ENCODE measurements at places on chromosomes 11 and 22.

DNA sequence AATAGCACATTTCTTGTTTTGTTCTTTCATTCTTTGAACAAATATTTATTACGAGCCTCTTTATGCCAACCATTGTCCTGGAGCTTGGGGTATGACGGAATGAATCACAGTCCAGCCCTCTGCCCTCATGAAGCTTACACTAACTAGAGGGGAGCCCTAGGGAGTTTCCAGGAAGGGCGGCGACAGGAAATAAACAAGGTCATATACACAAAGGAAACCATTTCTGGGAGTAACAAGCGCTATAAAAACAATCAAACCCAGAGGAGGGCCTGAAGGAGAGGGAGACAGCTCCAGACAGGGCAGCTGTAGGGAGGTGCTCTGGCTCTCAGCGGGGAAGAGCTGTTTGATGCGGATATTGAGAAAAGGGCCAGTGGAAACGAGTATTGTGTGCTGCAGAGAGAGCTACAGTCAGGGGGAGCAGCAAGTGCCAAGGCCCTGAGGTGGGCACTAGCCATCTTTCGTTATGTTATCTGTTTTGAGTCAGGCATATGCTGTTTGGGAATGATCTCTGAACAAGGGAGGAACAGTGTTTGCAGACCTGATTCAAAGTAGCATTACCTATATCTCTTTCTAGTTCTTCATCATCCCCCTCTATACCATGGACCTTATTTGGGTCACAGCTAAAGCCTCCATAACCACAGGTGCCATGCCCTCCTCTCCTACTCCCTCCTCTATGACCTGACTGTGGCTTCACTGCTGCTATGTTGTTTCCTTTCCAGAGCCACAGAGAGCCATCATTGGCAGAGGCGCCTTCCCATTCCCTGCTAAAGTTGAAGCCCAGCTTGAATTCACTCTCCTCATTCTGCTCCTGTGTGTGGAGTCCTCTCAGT is 15.3 kb upstream of the ZBTB16 start:
- no peak for DNase-seq

DNA sequence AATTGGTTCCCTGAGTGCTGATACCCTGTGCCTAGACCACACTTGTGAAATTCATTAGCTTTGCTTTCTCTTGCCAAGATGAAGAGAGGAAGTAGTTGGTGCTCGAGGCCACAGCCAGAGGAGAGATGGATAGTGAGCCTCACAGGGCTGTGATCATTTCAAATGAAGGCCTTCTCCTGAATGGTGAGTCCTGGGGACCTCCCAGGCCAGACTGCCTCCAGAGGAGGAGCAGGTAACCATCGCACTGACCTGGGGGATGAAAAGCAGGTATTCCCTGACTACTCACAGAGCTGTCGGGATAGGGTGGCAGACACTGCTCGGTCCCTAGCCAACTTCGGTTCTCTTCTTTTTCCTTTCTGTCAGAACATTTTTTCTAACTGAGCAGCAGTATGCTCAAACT is 4.8 kb upstream of the FXYD6 start:
- DNase-seq = no peak

- DNase-seq = no peak
Measured at GRCh38 chr11:22807391-22807790, 22.2 kb downstream of the SVIP start.

DNA sequence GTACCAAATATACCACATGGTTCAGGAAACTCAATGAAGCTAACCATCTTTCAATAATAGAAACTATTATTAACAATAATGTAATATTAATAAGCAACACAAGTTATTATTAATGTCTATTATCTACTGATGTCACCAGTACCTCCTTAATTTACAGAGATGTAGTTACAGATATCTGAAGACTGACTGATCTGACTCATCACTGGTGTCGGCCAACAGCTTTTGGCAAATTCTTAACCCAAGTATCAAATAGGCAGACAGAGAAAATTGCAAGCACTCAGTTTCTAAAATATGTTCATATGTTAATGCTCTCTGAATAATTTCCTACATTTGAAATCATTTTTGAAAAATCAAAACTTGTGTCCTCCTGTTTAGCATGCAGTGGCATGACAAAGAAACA is 100.4 kb upstream of the DDI1 start:
- DNase-seq = no peak

DNA sequence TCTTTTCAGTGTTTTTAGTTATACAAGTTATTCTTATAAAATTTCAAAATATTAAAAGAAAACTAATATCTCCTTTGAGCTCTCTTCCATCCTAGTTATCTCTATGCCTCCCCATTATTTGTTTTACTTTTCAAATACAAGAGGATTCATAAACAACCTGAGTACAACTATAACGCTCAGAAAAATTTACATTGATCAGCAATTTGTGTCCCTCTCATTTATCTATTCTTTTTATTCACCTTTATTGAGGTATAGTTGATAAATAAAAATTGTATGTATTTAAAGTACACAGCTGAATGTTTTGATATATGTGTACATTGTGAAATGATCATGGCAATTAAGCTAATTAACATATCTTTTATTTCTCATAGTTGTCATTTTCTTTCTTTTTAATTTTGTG is 57.6 kb downstream of the GRIA4 start:
- no peak for DNase-seq

GRCh38 chr11:15006139-15006759 is 34.1 kb upstream of the CALCA start:
- DNase-seq = no peak

DNA sequence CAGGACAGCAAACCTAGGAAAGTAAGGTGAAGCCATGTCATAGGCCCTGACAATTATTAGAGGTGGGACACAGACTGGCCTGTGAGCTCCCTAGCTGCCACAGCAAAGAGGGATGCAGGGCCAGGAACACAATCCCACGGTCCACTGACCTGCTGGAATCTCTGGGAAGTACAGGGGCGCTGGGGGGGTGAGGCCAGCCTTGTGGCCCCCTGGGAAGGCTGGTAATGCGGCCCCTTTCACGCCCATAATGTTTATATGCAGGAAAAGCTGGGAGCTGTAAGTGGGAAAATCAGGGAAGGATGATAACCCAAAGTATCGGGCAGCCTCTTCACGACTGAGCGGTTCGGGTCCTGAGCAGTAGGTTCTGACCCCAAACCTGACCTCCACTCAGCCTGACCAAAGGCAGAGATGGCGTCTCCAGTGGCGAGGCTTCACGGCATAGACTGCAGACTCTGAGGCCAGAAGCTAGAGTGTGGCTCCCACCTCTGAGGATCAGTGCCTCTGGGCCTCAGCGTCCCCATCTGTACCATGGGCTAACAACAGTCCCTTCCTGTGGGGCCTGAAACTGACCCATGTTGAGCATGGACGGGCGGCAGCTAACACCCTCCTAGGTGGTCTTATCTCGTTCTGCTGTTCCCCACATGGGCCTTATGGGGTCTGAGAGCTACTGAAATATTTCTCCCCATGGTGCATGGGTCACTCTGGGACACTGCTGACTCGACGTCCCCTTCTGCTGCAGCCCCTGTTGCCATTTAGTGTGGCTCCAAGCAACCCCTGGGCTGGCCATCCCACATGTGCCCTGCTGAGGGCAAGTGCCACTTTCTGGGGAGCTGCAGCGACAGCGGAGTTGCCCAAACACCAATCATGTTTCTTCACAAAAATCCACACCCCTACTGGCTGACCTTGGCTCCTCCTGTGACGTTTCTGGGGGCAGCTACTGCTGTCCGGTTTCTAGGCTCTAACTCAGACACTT is 101.8 kb downstream of the PHF21B start:
- DNase-seq = no peak

DNA sequence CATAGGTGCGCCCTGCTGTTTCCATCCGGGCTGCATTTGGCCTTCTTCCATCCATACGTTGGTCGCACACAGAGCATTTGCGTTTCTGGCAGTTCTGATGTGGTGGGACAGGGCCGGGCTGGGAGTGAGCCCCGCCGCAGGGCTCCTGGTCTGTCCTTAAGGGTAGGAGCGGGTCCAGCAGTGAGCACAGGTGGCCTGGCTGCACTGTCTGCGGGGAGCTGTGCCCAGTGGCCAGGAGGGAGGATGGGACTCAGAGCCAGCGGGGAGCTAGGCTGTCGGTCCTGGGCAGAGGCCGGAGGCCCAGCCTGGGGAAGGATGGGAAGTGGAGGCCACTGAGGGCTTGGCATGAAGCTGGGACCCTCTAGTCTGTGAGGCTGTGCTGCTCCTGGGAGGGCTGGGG is 385.1 kb downstream of the TBC1D22A start:
- DNase-seq = no peak

GRCh38 chr11:122642971-122643370 is 12.6 kb upstream of the UBASH3B start:
- no peak for DNase-seq

GRCh38 chr22:44537015-44537414 is 39.0 kb upstream of the RTL6 start:
- no peak for DNase-seq

GRCh38 chr11:118027694-118028093 is 41.5 kb downstream of the IL10RA start:
- no peak for DNase-seq

DNA sequence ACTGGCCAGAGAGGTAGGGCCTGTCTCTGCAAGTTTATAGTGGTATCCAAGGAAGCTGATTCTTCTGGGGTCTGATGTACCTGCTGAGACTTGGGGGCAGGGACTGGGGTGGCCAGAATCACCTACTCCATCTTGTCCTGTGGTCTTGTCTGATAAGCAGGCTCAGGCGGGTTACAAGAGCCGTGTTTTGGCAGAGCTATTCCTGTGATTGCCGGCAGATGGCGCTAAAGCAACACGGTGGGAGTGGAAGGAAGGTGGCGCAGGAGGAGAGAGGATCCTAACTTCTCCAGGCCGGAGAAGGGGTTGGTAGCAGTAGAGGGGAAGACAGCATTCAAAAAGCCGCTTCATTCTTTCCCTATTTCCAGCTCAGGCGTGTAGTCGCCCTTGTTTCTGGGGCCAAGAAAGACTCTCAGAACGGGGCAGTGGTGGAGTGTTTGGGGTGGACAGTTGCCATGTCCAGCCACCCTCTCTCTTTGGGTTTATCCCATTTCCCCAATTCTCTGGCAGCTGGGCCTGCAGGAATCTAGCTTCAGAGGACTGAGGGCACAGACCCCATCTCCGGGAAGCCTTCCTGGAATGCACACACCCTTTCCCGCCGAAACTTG is 15.1 kb downstream of the CHRM1 start:
- peak; percentile 65 for DNase-seq

DNA sequence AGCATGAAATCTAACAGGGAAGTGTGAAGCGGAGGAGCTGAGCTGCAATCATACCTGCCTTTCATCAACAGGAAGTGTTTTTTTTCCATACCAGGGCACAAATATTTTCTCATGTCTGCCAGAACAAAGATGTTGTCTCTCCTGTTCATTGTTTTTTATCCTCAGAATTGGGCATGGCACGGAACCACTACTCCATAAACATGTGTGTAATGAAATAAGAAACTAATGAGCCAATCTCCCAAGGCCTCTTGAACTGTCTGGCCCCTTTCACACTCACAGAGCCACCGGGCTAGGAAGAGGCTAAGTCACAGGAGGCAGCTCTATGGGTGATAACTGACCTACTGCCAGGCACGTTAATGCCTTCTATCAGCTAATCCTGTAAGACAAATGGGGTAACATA is 124.4 kb downstream of the ETS1 start:
- DNase-seq = no peak

- DNase-seq = no peak
Measured at GRCh38 chr11:22163394-22163797, 29.5 kb upstream of the ANO5 start.

- no peak for DNase-seq
Measured at GRCh38 chr11:120128392-120129119, 9.4 kb downstream of the TRIM29 start.

GRCh38 chr11:132263241-132263640 is 892.8 kb downstream of the NTM start:
- no peak for DNase-seq

- peak; percentile 17 for DNase-seq
Measured at GRCh38 chr11:125941619-125942611, 3.9 kb upstream of the VSIG10L2 start.

DNA sequence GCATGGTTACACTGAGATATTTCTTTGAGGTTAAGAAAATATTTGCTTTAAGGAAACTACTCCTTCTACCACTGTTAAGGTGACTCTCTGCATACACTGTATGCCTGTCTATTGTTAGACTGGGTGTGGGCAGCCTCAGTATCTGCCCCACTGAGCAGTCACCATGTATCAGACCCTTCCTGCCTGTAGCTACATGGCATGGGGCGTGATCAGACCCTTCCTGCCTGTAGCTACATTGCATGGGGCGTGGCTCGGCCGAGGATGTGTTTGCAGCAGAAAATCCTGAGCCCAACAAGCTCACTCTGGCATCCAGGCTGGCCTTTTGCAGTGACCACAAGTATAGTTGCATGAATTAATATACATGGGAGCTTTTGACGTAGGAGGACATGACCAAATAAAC is 669.4 kb downstream of the OPCML start:
- DNase-seq = no peak

DNA sequence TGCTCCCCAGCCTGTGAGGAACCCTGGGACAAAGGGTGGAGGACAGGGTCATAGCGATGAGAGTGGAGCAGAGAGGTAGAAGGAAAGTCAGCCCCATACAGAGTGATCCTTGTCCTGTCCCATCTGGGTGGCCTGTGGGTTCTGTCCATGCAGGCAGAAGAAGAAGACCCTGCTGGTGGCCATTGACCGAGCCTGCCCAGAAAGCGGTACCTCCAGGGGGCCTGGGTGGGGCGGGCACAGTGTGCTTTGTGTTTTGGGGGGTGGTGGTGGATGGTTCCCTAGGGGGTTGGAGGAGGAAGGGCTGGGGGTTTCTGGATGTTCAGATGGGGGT is 7.9 kb downstream of the SIDT2 start:
- DNase-seq = no peak
